Stimulated activated naive CD8-positive, alpha-beta T cell treated with anti-CD3 and anti-CD28 coated beads, Interleukin-15, Interleukin-2, amounts not matched to agents 100 U/mL and 50 U/mL, for 24 hours (primary cell): ENCODE measurements at places on chromosomes 3 and 15.

GRCh38 chr3:189954733-189955665 is 165.7 kb downstream of the P3H2 start:
- no peak for DNase-seq

DNA sequence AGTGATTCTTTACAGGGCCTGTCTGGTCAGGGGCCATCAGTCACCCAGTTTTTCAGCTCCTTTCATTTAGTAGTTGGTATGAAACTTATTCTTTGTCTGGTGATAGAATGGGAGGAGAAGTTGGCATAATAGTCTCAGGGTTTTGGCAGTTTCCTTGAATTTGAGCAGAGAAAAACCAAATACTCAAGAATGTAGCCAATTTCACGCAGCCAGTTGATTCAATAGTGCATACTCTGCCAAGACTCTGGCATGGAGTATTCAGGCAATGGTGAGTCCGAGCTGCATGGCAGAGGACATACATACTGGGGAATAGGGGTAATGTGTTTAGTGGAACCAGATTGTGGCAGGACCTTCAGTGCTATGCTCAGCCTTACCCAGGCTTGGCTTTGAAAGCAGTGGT is 118.3 kb downstream of the GALK2 start:
- no peak for DNase-seq

- DNase-seq = no peak
Observed at GRCh38 chr3:58013973-58014649, 5.9 kb downstream of the FLNB start.

DNA sequence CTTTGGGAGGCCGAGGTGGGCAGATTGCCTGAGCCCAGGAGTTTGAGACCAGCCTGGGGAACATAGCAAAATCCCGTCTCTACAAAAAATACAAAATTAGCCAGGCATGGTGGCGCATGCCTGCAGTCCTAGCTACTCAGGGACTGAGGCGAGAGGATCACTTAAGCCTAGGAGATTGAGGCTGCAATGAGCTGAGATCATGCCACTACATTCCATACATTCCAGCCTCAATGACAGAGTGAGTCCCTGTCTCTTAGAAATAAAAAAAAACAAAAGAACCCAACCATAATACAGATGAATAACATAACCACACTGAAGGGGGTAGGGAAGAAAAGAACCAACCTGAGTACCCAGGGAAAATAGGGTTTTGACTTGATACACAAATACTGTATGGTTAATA is 19.7 kb upstream of the CGNL1 start:
- DNase-seq = no peak

GRCh38 chr3:149058602-149059001 is 27.7 kb downstream of the HLTF start:
- DNase-seq = no peak
